ENCODE measurements at places on chromosomes 6 and 20.

- no peak for DNase-seq
- peaks cover 24% of the 10 kb centered on the region for H3K4me1 ChIP-seq
- no peak overlapping the region for H3K4me3 ChIP-seq
- peak overlapping the region; percentile 29 for H3K27ac ChIP-seq
These were observed 126.3 kb downstream of the HIVEP1 start for GRCh38 chr6:12138381-12138780.

DNA sequence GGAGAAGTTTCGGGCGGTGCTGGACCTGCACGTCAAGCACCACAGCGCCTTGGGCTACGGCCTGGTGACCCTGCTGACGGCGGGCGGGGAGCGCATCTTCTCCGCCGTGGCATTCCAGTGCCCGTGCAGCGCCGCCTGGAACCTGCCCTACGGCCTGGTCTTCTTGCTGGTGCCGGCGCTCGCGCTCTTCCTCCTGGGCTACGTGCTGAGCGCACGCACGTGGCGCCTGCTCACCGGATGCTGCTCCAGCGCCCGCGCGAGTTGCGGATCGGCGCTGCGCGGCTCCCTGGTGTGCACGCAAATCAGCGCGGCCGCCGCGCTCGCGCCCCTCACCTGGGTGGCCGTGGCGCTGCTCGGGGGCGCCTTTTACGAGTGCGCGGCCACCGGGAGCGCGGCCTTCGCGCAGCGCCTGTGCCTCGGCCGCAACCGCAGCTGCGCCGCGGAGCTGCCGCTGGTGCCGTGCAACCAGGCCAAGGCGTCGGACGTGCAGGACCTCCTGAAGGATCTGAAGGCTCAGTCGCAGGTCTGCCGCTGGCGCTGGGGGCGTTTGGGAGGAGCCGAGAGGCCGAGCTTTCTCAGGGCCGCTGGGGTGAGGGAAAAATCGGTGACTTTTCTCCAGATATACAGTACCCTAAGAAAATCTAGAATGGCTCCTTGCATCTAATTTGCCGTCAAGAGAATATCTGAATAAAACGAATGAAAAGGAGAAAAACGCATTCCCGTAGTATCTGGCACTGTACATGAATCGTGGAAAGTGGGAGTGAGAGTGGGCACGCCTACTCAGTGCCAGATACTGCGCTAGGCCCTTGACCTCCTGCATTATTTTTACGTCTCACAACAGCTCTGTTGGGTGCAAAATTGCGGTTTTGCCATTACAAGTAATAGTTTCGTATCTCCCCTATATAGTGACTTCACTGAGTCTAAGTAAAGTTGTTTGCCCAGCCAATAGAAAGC is 1.0 kb downstream of the CALHM6 start:
- peak overlapping the region; percentile 53 for H3K4me3 ChIP-seq
- H3K4me1 ChIP-seq, result peaks cover 39% of the 10 kb centered on the region
- DNase-seq, result peak; percentile 74
- peak overlapping the region; percentile 64 for H3K27ac ChIP-seq
- H3K36me3 ChIP-seq, result no peaks in the 10 kb centered on the region
- peaks cover 35% of the 10 kb centered on the region for H3K27me3 ChIP-seq

- H3K27me3 ChIP-seq, result peaks cover 78% of the 10 kb centered on the region
- H3K4me1 ChIP-seq, result peaks cover 47% of the 10 kb centered on the region
- peaks cover 3% of the 10 kb centered on the region for H3K36me3 ChIP-seq
- DNase-seq, result peak; percentile 42
These were observed 693 bp upstream of the GNAS-AS1 start for GRCh38 chr20:58851221-58851968.

- peaks cover 77% of the 10 kb centered on the region for H3K4me1 ChIP-seq
- peaks cover 39% of the 10 kb centered on the region for H3K36me3 ChIP-seq
- H3K27ac ChIP-seq, result peak overlapping the region; percentile 93
- no peak for DNase-seq
- peak overlapping the region; percentile 62 for H3K4me3 ChIP-seq
These were observed 41.2 kb downstream of the HIVEP2 start for GRCh38 chr6:142903812-142904211.

- no peak overlapping the region for H3K27ac ChIP-seq
- no peaks in the 10 kb centered on the region for H3K27me3 ChIP-seq
- DNase-seq, result no peak
- H3K4me3 ChIP-seq, result no peak overlapping the region
- no peaks in the 10 kb centered on the region for H3K36me3 ChIP-seq
These were observed 267.7 kb downstream of the PRL start for GRCh38 chr6:22029171-22029570.

- H3K4me1 ChIP-seq, result peaks cover 68% of the 10 kb centered on the region
- no peaks in the 10 kb centered on the region for H3K36me3 ChIP-seq
- no peak for DNase-seq
These were observed 98.7 kb upstream of the RIPOR2 start for GRCh38 chr6:25034431-25034921.

DNA sequence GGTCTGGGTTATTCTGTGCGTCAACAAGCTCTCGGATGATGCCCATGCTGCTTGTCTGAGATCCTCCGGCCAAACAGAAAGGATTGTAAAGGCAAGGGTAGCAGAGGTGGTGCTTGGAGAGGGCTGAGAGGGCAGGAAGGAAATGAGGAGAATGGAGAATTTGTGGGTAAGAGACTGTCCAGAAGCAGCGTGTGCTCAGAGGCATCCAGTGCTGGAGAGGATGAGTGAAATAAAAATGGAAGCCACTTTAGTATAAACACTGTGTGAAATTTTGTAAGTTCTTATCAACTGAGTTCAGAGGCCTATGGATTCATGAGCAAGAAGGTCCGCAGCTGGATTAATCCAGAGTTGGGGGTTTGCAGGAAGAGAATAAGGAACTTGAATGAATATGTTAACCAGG is 59.5 kb downstream of the ADGRG6 start:
- H3K27me3 ChIP-seq, result peaks cover 5% of the 10 kb centered on the region
- H3K4me1 ChIP-seq, result peaks cover 13% of the 10 kb centered on the region
- DNase-seq, result no peak
- no peak overlapping the region for H3K27ac ChIP-seq

GRCh38 chr20:19677336-19677735 is 80.7 kb upstream of the RIN2 start:
- no peaks in the 10 kb centered on the region for H3K36me3 ChIP-seq
- H3K27ac ChIP-seq, result no peak overlapping the region
- H3K4me1 ChIP-seq, result no peaks in the 10 kb centered on the region
- DNase-seq, result no peak

GRCh38 chr6:46184114-46184513 is 13.3 kb upstream of the ENPP5 start:
- H3K4me1 ChIP-seq, result no peaks in the 10 kb centered on the region
- no peak overlapping the region for H3K27ac ChIP-seq
- DNase-seq, result no peak
- no peak overlapping the region for H3K4me3 ChIP-seq
- H3K36me3 ChIP-seq, result no peaks in the 10 kb centered on the region

GRCh38 chr6:25220857-25221256 is 58.3 kb upstream of the CARMIL1 start:
- peaks cover 9% of the 10 kb centered on the region for H3K27me3 ChIP-seq
- DNase-seq, result no peak

DNA sequence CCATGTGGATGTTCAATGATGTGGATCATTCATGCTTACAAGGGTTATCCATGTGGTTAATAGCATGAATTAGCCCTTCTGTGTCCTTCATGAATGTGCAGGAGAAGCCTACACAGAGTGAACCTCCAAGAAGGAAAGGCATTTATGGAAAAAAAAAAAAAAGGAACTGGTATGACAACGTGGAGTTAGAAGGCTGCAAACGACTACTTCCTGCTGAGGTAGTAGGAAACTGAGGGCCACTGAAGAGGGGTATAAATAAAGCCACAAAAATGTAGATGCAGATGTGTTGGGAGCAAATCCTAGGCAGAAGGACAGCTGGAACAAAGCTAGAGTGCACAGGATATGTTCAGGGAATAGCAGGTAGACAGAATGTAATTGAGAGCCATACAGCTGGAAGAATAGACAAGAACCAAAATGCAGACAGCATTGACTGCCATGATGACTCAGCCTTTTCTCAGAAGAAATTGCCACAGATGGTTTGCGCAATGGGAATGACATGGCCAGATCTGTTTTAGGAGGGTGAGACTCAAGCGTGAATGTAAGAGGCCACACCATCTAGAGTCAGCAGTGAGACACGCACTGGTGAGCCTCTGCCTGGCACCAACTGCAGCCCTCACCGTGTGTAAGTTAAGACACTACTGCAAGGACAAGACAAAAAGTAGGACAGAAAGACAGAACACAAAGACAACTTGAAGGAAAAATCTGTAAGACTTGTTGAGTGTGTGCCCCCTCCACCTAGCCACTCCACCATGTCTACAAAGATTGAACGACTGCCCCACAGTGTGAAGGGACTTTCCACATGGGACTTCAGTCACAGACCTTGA is 79.8 kb downstream of the KIF13A start:
- H3K4me1 ChIP-seq, result peaks cover 7% of the 10 kb centered on the region
- H3K27me3 ChIP-seq, result peaks cover 32% of the 10 kb centered on the region
- no peak overlapping the region for H3K4me3 ChIP-seq
- no peaks in the 10 kb centered on the region for H3K36me3 ChIP-seq
- no peak for DNase-seq

DNA sequence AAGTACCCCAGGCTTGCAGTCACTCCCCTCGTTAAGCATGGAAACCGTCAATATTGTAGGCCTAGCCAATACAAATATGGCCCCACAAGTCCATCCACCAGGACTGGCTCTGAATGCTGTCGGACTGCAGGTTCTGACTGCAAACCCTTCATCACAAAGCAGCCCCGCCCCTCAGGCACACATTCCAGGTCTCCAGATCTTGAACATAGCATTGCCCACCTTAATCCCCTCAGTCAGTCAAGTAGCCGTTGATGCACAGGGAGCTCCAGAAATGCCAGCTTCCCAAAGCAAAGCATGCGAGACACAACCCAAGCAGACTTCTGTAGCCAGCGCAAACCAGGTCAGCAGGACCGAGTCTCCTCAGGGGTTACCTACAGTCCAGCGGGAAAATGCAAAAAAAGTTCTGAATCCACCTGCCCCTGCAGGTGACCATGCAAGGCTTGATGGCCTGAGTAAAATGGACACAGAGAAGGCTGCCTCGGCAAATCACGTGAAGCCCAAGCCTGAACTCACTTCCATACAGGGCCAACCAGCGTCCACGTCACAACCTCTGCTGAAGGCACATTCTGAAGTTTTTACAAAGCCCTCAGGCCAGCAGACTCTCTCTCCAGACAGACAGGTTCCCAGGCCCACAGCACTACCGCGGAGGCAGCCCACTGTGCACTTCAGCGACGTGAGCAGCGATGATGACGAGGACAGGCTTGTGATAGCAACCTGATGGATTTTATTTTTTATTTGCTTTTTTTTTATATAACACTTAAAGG is 126.2 kb upstream of the EDN1 start:
- H3K4me1 ChIP-seq, result peaks cover 30% of the 10 kb centered on the region
- peak overlapping the region; percentile 46 for H3K27ac ChIP-seq
- H3K36me3 ChIP-seq, result peaks cover 53% of the 10 kb centered on the region
- H3K4me3 ChIP-seq, result no peak overlapping the region

GRCh38 chr20:50284811-50285375 is 94.3 kb downstream of the CEBPB start:
- H3K27ac ChIP-seq, result no peak overlapping the region
- no peaks in the 10 kb centered on the region for H3K36me3 ChIP-seq
- H3K4me3 ChIP-seq, result no peak overlapping the region
- H3K4me1 ChIP-seq, result peaks cover 31% of the 10 kb centered on the region

- peak overlapping the region; percentile 77 for H3K4me3 ChIP-seq
- H3K27ac ChIP-seq, result peak overlapping the region; percentile 79
- H3K4me1 ChIP-seq, result peaks cover 58% of the 10 kb centered on the region
These were observed 154.9 kb downstream of the OR2B2 start for GRCh38 chr6:27757307-27757706.

- no peaks in the 10 kb centered on the region for H3K36me3 ChIP-seq
- H3K27ac ChIP-seq, result no peak overlapping the region
These were observed 246.7 kb downstream of the MAFB start for GRCh38 chr20:40442181-40442963.

GRCh38 chr6:152836523-152836922 is 85.9 kb downstream of the VIP start:
- H3K27ac ChIP-seq, result no peak overlapping the region
- H3K36me3 ChIP-seq, result no peaks in the 10 kb centered on the region
- H3K4me1 ChIP-seq, result no peaks in the 10 kb centered on the region
- H3K27me3 ChIP-seq, result peaks cover 18% of the 10 kb centered on the region
- DNase-seq, result no peak
- H3K4me3 ChIP-seq, result no peak overlapping the region

GRCh38 chr20:41375846-41376245 is 9.2 kb upstream of the EMILIN3 start:
- DNase-seq, result no peak
- H3K4me1 ChIP-seq, result peaks cover 2% of the 10 kb centered on the region
- H3K36me3 ChIP-seq, result no peaks in the 10 kb centered on the region
- H3K4me3 ChIP-seq, result no peak overlapping the region

GRCh38 chr20:57410398-57410920 is 19.3 kb downstream of the RBM38 start:
- H3K36me3 ChIP-seq, result peaks cover 53% of the 10 kb centered on the region
- peaks cover 12% of the 10 kb centered on the region for H3K4me1 ChIP-seq
- H3K27me3 ChIP-seq, result no peaks in the 10 kb centered on the region
- H3K27ac ChIP-seq, result no peak overlapping the region
- no peak for DNase-seq

DNA sequence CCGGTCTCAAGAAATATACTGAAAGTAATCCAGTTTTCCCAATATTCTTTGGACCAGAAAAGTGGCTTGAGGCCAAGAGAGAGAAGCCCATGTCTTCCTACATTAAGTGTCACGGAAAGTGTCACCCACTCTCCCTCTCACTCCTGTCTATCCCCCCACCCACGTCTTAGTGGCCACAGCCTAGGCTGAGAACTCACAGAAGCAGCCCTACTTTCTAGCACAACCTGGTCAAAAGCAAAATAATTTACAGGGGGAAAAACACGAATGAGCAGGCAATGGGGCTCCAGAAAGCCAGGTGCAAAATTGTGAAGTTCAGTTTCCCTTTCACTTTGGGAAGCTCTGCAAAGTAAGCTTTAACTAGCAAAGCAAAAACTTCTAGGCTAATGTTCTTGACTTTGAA is 118.0 kb downstream of the OPRM1 start:
- H3K27me3 ChIP-seq, result no peaks in the 10 kb centered on the region
- H3K4me3 ChIP-seq, result peak overlapping the region; percentile 71
- peak overlapping the region; percentile 88 for H3K27ac ChIP-seq
- peaks cover 57% of the 10 kb centered on the region for H3K4me1 ChIP-seq
- DNase-seq, result no peak

DNA sequence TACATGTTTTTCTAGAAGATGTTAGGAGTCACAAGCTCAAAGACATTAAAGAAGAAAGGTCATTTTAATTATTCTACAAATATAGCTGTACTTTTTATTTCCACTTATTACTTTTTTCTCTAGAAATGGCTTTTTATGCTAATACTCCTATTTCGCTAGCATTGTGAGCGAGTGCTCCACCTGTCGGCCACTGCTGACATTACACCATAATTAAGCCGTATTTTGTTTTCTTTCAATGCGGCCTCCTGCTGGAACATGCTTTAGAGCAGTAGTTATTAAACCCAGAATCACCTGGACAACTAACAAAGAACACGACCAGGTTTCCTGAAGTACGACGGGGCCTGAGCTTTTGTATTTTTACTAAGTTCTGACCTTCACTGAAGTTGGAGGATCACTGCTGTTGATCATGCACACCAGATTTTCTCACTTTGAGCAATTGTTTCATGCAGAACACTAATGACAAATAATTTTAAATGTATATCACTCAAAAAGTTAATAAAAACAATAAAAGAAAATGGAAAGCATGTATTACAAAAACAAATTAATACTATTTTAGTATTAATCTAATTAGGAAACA is 74.1 kb upstream of the PAK5 start:
- peak; percentile 31 for DNase-seq
- no peak overlapping the region for H3K27ac ChIP-seq

Measured in activated T-cell treated with anti-CD3 and anti-CD28 coated beads, Interleukin-2, amount 50 U/mL, for 24 hours (primary cell).